ENCODE measurements at places on chromosomes 5 and 9.

DNA sequence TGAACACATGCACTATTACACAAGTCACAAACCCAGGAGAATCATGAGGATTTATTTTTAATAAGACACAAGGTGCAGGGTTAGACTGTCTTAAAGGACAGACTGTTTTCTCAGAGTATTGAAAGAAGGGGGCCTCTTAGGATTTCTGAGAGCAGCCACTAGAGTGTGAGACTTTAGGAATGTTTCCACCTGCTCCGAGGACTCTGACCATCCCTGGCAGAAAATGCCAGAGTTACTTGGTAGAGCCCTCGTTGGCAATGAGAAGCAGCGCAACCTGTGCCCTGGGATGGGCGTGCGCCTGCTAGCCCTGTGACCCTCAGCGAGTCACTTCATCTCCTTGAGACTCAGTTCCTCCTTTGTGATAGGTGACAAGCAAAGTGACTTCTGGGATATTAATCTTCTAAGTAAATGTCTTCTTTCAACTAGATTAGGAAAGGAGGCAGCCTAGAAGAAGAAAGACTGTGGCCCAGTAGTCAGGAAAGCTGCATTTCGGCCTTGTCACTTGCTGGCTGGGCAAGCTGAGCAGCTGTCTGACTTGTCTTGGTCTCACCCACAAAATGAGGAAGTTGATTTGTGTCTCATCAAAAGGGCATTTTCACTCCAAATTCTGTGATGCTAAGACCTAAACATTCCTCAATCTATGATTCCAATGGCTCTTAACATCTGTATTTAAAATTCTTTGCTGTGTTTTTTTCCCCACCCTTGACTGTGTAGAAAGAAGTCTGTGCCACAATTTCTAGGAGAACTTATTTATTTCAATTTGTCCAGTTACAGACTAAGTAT lies 60.5 kb downstream of the PTCD2 start:
- DNase-seq = no peak

- DNase-seq = no peak
These were observed 10.7 kb upstream of the TOR4A start for GRCh38 chr9:137266585-137267453.

DNA sequence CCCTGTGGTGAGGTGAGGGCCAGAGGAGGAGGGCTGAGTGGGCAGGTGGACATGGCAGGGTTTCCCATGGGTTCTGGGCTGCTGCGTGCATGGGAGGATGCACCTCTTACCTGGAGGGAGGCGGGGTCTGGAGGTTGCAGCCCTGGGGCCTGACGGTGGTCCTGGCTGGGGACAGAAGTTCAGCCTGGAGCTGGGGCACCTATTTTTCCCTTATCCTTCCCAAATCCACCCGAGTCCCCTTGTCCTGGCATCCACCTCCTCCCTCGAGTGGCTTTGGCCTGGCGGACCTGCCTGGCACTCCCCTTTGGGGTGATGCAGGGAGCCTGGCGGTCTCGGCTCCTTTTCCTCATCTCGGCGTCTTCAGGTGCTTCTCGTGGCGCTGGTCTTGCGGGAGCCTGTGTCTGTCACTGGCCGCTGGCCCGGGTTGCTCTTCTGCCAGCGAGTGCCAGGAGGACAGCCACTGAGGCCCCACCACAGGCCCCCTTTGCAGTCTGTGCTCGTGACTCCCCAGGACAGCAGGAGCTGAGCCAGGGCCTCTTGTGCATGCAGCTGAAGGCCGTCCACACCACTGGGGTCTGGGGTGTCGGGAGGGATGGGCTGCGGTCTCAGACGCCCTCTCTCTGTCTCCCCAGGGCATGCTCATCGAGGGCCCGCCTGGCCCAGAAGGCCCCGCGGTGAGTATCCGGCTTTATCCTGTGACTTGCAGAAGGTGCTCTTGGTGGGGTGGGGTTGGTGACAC lies 96.4 kb downstream of the COL5A1 start:
- DNase-seq = no peak

DNA sequence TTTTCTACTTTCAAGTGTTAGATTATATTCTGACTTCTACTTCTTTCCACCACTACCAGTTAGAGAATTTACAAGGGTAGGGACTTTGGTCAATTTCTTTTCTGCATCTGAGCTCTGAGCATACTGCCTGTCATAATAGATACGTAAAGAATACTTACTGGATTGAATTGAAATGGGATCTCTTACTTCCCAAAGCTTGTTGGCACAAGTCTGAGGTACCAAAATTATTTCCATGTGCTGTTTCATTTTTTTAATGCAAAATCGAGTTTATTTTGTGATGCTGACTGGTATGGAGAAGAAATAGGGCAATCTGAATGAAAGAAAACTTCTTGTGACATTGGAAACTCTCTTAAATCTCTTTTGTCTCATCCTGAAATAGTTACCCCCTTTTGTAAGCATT lies 428.9 kb downstream of the SPATA31D1 start:
- DNase-seq = no peak

DNA sequence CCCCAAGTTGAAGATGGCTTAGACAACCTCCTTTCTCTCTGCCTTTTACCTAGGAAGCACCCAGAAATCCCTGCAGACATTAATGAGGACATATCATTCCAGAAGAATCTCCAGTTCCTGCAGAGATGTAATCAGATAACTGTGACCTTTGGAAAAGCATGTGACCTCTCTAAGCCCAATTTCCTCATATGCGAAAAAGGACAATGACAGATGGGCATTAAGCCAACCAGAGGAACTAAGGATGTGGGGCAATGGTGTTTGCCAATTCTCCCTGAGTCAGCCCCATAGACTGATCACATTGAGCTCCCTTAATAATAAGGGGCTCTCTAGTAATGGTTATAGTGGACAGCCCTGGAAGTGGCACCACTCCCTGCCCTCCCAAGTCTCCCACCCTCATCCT lies 10.1 kb upstream of the FOXI1 start:
- no peak for DNase-seq

DNA sequence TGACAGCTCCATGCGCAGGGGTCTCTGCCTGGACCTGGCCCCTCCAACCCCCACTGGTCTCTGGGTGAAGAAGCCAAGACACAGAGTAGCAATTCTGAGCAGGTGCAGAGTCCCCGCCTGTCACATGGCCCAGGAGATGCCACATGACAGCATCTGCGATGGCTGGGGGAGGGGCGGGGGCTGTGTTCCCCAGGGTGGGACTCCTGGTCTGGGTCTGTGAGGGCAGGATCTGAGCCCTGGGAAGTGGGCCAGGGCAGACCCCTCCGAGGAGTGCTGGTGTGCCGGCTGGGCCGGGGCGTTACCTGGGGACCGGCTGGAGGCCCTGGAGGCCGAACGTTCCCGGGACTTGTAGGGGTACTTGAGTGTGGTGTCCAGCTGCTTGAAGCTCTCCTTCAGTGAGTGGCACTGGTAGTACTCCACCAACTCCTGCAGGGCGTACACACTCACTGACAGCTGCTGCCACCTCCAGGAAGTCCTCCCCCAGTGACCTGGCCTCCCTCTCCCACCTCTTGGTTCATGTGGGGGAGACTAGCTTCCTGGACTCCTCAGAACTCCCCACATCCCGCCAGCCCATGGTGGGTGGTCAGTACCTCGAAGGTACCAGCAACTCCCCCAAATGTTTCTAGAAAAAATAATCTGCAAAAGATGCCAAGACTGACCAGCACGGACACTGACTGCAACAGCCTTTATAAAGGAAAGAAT lies 32.1 kb upstream of the SARDH start:
- DNase-seq = no peak

DNA sequence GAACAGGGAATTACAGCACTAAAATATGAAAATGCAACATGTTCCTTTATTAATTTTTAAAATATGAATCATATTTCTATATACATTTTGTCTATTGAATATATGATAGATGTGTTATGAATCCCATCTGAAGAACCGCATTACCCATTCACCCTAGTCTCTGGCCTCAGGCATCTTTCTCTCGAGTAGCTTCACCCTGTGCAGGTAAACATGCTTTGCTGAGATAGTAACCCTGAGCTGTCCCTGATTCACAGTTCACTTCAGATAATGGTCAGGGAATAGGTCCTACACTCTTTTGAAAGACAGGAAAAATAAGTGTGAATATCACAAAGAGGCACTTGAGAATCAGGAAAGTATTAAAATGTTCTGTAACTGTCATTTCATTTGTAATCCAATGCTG lies 766.8 kb downstream of the IRX1 start:
- no peak for DNase-seq

DNA sequence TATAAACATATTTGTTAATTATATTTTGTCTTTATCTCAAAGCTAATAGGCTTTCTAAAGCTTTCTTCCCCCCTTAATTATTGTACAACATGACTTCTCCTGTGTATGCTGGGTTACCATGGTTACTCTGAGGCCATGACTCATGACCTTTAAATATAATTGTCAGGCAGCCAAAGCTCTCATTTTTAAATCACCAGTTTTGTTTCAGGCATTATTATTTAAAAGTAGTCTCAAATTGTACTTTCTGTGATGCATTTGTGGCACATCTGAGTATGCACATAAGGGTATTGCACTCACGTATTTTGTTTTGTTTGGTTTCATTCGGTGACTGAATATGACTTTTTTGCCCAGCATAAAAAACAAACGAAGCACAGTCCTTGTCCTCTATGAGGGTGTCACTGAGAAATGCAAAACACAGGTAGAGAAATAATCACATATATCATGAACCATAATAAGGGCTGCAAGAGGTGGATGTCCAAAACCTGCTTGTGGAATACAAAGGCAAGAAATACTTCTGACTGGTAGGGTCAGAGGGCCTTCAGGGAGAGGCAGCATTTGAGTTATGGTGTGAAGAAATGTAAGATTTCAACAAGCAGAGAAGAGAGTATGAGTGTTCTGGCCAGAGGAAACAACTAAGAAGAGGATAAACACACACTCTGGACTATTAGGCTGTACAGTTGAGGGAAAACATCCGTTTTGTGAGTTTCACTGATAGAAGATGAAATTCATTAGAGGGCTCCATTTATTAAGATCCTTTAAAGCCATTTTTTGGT lies 2.1 kb downstream of the CCDC192 start:
- DNase-seq = no peak

DNA sequence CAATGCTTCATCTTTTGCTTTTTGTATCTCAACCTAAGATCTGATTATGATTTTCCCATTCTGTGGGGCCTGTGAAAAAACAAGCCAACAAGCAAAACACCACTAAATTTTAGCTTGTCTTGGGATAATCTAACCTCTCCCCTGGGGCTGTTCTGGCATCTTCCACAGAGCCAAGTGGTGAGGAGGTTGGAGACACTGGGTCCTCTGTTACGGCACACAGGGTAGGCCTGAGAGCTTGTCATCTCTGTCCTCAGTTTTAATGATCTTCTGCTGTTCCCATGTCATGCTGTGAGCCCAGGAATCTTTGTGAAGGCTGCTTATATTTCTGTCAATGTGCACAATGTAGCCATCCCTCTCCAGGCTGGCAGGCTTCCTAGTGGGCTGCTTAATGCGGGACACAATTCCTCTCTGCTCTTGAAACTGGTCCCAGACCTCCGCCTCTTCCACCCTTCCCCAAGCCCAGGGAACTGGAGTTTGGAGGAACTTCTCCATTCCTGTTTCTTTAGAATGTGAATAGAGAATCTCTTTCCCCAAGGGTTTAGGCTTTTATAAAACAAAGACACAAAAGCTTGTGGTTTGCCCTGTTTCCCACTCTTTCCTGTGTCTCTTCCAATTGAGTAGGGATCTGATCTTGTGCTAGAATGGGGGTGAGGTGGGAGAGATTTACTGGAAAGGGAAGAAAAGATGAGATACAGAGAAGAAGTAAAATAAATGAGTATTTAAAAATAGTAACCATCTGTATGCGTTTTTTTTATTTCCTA lies 30.9 kb upstream of the SEMA6A start:
- DNase-seq = no peak

GRCh38 chr5:134568761-134569695 lies 43.6 kb downstream of the JADE2 start:
- DNase-seq = no peak

DNA sequence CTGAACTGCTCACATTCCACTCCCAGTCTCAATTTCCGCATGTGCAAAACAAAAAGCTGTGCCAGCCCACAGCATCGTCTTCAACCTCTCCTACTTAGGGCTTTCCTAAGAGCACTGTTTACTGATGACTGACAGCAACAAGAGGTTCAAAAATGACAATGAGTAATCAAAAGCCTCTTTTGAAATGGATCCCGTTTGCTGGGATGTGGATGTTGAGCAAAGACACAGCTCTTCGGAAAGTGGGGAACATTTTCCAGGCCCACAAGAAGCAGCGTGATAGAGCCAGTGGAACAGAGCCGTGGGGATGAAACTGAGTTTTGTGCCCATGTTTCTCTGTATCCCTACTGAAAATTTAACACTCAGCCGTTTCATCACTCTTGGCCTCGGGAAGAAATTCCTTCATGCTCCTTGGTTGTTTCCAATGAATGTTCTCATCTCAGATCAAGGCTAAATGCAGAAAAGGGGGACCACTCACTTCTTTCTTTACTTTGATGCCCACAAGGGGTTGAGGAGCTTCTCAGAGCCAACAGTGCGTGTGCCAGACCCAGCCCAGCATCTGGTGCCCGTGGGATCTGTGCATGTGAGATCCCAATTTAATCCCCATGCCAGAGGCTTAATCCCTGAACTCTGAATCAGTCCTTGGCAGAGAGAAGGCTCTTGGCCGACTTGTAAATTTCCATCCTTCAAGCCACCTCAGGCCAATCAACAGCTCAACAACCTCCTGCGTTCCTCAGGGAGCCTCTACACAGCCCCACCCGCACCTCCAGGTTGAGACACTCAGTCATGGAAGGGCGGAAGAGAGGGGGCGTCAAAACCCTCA lies 230.2 kb upstream of the DAPK1 start:
- DNase-seq = no peak

DNA sequence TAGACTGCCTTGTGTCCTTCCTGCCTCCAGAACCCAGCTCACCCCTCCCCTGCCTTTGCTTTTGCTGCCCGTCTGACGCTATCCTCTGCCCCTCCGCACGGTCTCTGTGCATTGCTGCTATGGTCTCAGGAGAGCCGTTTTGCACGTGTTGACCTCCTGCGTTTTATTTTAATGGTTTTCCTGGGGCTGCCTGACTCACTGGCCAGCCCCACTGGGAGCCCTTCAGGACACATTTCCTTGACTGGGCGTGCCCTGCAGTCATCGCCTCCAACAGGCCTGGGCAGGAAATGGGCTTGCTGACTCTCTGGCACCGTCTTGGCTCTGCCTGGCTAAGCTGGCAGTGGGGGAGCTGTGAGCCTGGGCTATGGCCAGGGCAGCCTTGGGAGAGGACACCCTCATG lies 17.9 kb upstream of the ASS1 start:
- no peak for DNase-seq

DNA sequence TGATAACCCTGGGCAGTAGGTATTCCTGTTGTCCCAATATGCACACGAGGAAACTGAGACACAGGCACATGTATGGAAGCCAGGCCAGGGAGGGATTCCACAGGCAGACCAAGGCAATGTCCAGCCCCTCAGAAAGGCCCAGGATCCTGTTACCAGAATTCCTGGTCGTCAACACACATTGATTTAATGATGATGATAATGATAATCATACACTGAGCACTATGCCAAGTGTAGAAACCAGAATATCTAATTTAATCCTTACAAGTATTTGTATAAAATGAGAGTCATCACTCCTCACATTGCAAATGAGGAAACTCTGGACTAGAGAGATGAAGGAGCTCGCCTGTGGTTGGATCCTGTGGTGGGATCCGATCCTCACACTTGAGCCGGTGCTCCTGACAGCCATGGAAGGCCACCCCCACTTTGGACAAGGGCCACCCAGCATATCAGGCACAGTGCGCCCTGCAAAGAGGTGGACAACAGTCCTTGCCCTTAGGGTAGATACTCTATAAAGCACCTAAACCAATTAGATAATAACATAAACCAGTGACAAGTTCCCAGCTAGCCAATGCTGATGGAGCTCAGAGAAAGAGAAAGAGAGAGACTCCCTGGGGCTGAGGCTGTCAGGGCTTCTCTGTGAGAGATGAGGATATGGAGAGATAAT lies 185.3 kb downstream of the SLIT3 start:
- no peak for DNase-seq

GRCh38 chr5:113478691-113479090 lies 9.6 kb downstream of the MCC start:
- no peak for DNase-seq

All from activated T-cell treated with anti-CD3 and anti-CD28 coated beads for 24 hours (primary cell).